ENCODE measurements at places on chromosomes 2 and 18.

GRCh38 chr2:81260320-81260719 is 955.8 kb upstream of the LRRTM1 start:
- DNase-seq = no peak

DNA sequence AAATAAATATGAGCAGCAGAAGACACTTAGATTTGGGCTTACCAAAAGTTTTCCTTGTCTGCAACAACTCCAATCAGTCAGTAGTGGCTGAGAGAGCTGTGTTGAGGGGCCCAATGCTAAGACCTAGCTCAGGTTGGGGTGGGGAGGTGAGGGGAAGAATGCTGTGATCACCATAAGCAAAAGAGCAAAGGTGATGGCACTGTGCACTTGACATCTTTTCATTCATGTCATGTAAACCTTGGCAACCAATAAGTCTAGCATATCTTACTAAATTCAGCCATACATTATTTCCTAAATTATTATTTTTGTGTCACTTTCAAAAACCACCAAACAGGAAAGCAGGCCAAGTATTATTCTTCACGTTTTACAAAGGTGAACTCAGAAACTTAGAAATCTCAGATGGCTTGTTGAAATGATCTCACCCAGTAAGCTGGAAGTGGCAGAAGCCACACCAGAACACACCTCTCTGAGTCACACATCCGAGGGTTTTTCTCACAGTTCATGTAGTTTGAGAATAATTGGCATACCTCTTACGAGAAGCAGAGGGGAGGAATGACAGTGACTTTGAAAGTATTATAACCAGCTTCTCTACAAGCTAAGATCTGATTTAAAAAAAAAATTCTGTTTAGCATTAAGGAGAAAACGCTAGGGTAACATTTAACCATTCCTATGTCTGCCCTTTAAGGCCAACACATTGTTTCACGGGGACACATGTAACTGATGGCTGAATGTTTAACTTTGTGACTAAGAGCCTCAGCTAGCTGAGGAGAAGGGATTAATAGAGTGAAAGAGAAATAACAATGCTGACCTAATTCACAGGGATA is 43.3 kb upstream of the SETBP1 start:
- DNase-seq = no peak

DNA sequence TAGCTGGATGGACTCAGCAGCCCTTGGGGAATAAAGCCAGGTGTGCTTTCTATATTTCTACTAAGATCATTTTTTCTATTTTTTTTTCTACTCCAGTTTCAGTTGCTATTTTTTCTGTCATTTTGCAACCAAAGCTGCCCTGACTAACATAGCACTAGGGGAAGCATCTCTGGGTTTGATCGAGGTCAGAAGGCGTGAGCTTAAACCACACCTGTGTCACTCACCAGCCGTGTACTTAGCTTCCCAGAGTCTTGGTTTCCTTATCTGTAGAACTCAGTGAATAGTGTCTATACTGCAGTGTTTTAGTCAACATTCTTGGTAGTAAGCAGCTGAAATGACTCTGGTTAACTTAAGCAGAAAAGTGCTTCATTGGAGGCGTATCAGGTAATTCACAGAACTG is 489.6 kb upstream of the SPRED2 start:
- DNase-seq = no peak

DNA sequence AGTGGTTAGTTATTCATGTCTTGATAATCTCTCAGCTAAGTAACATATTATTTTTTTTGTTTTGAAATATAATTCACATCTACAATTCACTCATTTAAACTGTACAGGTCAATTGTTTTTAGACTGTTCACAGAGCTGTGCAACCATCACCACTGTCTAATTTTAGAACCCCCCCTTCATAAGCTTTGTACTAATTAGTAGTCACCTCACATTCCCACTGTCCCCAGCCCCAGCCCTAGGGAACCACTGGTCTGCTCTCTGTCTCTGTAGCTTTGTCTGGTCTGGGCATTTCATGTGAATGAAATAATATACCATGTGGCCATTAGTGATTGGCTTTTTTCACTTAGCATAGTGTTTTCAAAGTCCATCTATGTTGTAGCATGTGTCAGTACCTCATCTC is 55.3 kb downstream of the LCLAT1 start:
- no peak for DNase-seq

- DNase-seq = no peak
Observed at GRCh38 chr18:23354625-23355024, 98.5 kb upstream of the RIOK3 start.

DNA sequence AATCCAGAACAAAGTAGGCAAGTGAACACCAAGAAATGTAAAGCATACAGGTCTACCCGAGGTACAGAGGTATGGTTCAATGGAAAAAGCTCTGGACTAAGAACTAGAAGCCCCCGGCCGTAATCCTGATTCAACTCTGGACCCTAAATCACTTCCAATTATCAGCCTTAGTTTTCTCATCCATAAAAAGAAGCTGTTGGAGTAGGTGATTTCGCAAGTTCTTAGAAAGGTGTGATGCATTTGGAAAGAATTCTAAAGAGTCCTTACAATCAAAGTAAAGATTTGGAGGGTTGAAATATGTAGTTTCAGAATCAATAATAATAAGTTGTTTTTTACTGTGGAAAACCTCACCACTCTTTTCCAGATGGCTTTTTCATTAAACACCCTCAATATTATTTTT is 622.1 kb upstream of the ID2 start:
- no peak for DNase-seq

- DNase-seq = no peak
Observed at GRCh38 chr2:53690876-53691275, 76.7 kb upstream of the CHAC2 start.

DNA sequence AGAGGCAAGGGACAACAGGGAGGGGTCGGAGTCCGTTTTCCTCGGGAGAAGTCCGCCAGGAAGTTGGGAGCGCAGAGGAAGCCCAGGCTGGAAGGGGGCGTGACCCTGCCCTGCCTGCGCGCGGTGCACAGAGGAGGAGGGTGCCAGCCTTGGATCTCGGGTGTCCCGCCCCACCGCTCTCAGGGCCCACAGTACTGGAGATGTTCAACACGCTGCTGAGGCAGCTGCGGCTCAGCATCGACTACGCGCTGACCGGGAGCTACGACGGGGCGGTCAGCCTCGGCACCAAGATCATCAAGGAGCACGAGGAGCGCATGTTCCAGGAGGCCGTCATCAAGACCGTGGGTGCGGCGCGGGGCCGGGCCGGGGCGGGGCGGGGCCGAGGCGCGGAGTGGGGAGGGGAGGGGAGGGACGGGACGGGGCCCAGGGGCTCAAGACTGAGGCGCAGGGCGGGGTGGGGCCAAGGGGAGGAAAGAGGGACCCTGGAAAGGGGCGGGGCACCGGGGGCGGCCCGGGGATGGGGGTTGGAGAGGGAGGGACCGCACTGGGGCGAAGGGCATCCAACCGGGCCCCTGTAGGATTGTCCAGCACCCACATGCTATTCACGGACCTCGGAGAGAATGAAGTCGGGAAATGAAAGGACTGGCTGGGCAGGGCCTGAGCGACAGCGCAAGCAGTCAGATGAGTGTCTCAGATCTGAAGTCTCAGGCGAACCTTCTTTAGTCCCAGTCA is 36.6 kb downstream of the POMC start:
- DNase-seq = no peak

DNA sequence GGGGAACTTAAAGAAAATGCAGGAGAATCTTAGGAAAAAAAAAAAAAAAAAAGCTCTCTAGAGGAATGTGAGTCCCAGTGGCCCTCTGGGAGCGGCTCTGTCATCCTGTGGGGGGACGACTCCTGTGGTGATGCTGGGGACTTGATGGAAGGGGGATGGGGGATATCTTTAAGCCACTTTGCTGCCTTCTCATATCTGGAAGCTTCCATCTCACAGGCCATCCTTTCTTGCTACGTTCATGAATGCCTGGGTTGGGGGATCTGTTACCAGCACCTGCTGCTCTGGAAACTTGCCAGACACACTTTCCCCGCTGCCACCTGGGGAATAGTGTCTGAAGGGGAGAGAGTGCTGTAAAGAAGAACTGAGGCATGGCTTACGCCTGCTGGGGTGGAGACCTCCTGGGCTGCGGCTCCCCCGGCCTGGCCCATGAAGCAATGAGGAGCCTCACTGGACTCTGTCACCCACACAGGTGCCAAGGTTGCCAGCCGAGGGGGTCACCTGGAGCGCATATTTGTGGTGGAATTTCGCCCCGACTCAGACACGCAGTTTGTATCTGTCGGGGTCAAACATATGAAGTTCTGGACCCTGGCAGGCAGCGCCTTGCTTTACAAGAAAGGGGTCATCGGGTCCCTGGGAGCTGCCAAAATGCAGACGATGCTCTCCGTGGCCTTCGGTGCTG is 92.8 kb downstream of the RTN4 start:
- no peak for DNase-seq

DNA sequence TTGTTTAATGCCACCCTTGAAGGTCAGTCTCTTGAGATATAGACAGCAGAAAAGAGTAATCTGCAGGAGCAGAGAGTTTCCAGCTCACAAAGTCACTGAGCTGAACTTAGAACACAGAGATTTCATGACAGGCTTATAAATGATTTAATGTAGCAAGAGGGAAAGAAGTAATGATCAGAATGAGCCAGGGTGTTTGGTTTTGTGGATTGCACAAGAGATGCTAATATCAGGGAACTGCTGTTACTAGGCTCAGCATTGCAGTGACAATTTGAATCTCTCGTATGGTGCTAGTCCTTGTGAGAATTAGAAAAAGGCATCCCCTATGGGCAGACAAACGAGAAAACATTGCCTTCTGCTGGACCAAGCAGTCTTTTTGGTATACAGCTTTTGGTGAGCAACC is 61.7 kb upstream of the ITGB6 start:
- no peak for DNase-seq

- no peak for DNase-seq
Observed at GRCh38 chr2:131417886-131418285, 53.9 kb upstream of the RAB6D start.

- DNase-seq = no peak
Observed at GRCh38 chr18:41938445-41938844, 16.6 kb upstream of the PIK3C3 start.

DNA sequence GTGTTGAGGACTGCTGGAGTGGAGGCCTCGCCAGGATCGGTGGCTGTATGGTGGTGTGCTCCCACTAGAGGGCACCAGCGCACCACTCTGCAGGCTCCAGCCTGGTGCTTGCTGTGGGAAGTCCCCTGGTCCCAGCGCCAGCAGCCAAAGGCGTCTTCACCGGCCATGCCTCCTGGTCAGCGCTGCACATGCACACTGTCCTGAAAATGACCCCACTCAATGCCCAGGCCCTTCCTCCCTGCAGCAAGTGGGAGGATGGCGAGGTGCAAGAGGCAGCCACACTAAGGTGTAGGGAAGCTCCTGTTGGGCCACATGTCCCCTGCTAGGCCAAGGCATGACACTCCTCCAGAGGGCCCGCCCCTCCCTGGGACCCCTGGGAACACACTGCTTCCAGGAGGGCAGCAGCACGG is 136.5 kb downstream of the CTIF start:
- DNase-seq = peak; percentile 42

GRCh38 chr18:79816981-79817606 is 19.4 kb downstream of the KCNG2 start:
- DNase-seq = no peak

- no peak for DNase-seq
Observed at GRCh38 chr2:168853471-168853870, 36.8 kb downstream of the SPC25 start.

GRCh38 chr2:192230889-192231453 is 36.2 kb upstream of the TMEFF2 start:
- DNase-seq = no peak

GRCh38 chr2:240250150-240250984 is 109.9 kb upstream of the OTOS start:
- no peak for DNase-seq

GRCh38 chr2:200797242-200797770 is 14.4 kb upstream of the BZW1 start:
- DNase-seq = no peak

DNA sequence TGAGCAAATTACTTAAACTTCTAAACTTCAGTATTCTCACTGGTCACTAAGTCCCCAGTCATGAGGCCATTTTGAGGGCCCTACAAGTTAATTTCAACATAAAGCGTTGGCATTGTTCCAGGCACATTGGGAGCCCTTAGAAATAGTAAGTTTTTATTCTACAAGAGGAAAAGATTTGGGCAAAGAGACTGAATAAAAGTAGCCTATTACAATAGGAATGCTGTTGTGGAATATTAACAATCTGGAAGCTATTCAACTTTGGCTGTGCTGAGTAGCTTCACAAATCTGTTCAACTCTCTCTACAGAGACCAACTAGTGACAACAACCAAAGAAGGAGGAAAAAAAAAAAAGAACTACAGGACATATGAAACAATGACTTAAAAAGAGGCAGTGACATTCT is 1287.5 kb upstream of the NXPH2 start:
- no peak for DNase-seq

DNA sequence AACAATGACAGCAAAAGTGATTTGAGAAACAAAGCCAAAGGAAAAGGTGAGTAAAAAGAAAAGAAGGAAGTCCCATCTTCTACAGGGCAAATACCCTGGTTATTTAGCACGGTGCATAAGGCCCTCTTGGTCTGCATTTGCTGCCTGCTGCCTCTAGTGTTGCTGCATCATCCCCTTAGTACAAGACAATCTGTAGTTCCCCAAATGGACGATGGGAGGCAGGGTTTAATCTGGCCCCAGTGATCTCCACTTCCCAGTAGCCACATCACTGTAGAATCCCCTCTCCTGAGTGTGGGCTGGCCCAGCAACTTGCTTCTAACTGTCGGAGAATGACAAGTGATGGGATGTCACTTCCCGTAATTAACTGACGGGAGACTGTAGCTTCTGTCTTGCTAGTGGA is 85.1 kb downstream of the CTAGE1 start:
- DNase-seq = no peak

DNA sequence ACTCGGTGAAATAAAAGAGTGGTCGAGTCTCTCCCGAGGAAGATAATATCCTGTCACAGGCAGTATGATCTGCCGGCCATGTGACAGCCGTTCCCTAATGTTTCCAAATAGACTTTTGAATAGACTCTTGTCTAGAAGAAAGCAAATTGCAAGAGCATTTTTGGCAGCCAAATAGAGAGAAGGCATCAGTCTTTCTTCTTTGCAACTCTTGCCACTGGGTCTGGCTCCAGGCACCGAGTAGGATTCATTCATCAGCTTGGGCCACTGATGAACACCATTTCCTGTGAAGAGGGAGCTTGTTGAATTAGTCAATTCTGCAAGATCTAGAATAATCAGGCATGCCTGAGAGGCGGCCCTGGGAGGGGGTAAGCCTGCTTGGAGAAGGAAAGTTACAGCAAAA is 165.6 kb downstream of the KLHL29 start:
- no peak for DNase-seq

DNA sequence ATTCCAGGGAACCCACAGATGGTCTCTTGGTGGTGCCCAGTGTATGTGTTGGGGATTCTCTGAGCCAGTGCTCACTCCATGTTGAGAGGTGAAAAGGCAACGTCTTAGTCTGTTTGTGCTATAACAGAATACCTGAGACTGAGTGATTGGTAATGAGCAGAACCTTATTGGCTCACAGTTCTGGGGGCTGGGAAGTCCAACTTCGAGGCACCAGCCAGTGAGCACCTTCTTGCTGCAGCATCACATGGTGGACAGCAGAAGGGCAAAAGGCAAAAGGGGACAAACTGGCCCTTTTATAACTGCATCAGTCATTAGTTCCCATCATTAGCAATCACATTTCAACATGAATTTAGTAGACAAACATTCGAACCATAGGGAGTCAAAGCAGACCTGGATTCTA is 81.0 kb upstream of the SP3 start:
- no peak for DNase-seq

GRCh38 chr2:191451116-191451515 is 205.9 kb downstream of the MYO1B start:
- DNase-seq = no peak

Measured in Panc1 (cell line).